ENCODE measurements at places on chromosomes 4 and X. TPM values are rescaled to one million over a fixed set of nuclear protein-coding genes. Genes with fewer than 3 reads are reported as not detected.

DNA sequence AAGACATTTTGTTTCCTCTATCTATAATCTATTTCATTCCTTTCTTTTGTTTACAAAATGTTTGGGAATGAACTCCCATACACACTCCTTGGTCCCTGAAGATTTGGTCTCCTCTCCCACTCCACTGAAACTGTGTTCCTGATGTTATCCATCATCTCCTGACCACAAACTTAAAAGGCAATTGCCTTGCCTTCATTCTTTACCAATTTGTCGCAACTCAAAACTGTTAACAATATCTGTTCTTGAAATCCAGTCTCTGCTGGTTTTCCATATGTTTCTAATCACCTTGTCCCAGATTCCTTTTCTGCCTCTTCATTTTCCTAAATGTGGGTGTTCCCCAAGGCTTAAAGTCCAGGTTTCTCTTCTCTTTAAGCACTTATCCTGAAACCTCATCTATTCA is 262.2 kb upstream of the TTC29 start:
- no peak for DNase-seq

MOB1B gene
- total RNA-seq, result 20.5 TPM

GRCh38 chr4:108762559-108763225 is at the start of gene ETNPPL:
Gene ETNPPL, minus strand, starts transcription at chr4:108763053. Its CDS starts 155 bp downstream, at chr4:108762898.
- peak; percentile 7 for DNase-seq

ARHGAP36 gene
- total RNA-seq, result not detected

DNA sequence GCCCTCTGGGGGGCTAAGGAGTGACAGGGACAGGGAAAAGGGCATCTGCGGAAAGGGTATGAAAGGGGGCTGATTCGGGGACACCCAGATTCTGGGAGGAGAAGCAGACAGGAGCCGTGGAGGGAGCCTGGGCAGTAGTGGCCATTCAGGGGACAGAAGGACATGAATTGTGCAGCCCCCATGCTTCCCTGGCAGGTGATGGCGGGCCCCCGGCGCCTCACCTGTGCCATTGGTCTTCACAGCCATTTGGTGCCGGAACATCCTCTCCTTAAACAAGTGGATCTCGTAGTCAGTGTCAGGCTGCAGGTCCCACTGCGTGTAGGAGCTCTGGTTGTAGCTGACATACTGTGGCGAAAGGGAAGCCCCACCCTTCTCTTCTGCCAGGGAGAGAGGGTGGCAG is 21.9 kb downstream of the L1CAM start:
- DNase-seq, result no peak

F9 gene
- 2.2 TPM for total RNA-seq

DNA sequence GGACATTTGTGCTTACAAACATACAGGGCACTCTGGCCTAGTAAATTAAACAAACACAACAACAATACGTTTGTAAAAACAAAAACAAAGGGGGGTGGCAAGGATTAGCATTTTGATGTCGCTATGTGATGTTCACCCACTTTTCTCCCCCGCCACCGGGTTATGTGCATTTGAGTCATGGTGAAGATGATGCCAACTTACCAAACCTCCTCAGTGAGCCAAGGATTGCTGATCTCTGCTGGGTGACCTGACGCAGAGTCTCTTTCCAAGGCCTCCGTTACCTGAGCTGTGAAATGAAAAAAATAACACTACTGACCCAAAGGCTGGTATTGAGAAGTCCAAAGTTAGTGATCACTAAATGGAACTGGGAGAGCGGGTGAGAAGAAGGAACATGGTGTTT is 85.4 kb downstream of the RBM47 start:
- DNase-seq, result no peak

- peak; percentile 48 for DNase-seq
Observed at GRCh38 chr4:107115185-107115847, 79.2 kb upstream of the DKK2 start.

DNA sequence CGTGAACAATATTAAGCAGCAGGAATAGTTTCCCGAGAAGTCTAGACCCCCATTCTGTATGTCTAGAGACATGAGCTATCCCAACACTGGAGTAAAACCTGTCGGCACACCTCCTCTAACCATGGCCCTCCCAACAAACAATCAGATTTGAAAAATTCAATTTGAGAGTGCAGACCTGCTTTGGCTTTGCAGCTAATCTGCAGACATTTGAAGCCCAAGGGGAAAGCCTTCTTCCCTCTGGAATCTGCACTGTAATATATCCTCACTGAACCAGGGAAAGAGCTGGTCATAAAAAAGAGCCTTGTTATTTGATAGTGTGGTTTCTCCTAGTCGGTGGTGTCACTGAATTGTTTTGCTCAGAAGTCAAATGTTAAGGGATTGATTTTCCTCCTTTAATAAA is 44.6 kb upstream of the KLHL34 start:
- no peak for DNase-seq

SLC34A2 gene
- total RNA-seq, result not detected

GRCh38 chr4:150722908-150723362 is 141.0 kb downstream of the MAB21L2 start:
- DNase-seq, result peak; percentile 29

GRCh38 chrX:20531667-20532066 is 265.0 kb upstream of the RPS6KA3 start:
- DNase-seq, result no peak

DNA sequence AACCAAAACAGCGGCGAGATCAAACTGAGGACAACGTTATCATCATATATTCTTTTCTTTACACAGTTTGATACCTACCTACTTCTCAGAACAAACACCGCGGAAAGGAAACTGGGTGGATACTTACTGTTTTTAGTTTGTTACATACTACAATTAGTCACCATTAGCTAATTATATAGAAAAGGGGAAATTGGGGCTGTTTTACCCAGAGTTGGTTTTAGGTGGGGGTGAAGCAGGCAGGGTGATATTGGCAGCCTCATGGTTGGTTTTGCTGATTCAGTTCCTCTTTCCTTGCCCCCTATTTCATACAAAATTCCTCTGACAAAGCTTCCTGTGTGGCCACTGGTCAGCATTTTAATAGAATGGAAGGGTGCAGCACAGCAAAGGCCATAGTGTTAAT is 77.8 kb downstream of the SORBS2 start:
- no peak for DNase-seq

FAM47E gene
- total RNA-seq, result 4.3 TPM

BRS3 gene
- 1.2 TPM for total RNA-seq

- DNase-seq, result no peak
Observed at GRCh38 chr4:29453303-29453820, 1266.8 kb upstream of the PCDH7 start.

PF4V1 gene
- total RNA-seq, result not detected

GRCh38 chrX:119156241-119156640 is 28.6 kb upstream of the KIAA1210 start:
- no peak for DNase-seq

DNA sequence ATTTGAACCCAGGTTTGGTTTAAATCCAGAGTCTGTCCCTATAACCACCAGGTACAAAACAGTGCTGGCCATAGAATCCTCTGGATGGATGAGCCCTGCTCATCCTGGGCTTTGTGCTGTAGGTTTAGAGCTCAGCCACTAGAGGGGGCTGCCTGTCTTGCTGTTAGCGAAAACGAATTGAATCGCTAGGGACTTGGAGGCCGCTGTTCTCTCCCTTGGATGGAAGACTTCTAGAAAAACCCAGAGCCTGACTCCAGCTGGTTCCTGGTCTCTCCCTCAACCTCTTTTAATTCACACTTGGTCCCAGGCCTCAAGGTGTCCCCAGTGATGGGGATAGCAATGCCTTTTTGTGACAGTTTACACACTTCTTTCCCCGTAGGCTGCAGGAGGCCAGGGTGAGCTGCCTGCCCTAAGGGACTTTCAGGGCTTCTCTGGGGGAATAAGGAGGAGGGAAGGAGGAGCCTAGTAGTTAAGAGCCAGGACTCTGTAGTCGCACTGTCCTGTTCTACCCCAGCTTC is 8.7 kb downstream of the RIPPLY1 start:
- peak; percentile 70 for DNase-seq

GRCh38 chr4:70402762-70403161 is 5.0 kb downstream of the OPRPN start:
- DNase-seq, result no peak

GRCh38 chrX:48520455-48520854 is 1.2 kb upstream of the EBP start:
- DNase-seq, result no peak

- no peak for DNase-seq
Observed at GRCh38 chr4:158688813-158689212, 16.7 kb downstream of the ETFDH start.

GRCh38 chr4:143133977-143134376 is 50.7 kb upstream of the USP38 start:
- no peak for DNase-seq

DNA sequence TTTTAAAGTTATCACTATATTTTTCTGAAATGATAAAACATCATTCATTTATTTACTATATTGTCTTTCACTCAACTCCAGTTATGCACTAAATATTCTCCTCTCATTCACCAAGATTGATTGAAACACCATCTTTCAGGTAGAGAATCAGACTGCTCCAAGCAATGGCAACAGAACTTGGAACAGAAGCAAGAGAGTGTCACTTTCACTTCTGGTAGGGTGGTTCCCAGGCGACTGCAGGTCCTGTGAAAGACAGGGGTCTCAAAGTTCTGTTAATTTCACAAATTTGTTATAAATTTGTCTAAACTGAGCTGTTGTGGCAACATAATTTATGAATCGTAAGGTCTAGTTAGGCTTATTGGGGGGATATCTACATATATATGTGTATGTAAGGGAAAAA is 47.8 kb downstream of the RHOH start:
- no peak for DNase-seq

HHIP gene
- total RNA-seq, result 5.8 TPM

- peak; percentile 54 for DNase-seq
Observed at GRCh38 chr4:176563591-176563990, 229.1 kb downstream of the VEGFC start.

- DNase-seq, result no peak
Observed at GRCh38 chrX:19334945-19335626, 8.6 kb upstream of the PDHA1 start.

DNA sequence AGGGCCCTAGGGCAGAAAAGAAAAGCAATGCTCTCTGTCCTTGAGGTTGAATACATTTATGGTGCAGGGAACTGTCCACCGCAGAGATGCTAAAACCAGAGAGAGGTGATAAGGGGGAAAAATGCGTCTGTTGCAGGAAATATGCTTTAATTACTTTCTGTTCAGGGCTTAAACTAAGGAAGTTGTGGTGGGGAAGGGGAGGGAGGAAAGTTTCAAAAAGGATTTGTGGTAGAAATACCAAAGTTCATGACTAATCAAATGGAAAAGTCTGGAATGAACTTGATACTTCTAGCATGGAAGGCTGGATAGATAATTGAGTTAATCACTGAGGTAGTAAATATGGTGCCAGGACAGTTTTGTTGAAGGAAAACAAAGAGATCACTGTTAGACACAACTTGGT is 99.0 kb downstream of the ASB9 start:
- DNase-seq, result no peak

DNA sequence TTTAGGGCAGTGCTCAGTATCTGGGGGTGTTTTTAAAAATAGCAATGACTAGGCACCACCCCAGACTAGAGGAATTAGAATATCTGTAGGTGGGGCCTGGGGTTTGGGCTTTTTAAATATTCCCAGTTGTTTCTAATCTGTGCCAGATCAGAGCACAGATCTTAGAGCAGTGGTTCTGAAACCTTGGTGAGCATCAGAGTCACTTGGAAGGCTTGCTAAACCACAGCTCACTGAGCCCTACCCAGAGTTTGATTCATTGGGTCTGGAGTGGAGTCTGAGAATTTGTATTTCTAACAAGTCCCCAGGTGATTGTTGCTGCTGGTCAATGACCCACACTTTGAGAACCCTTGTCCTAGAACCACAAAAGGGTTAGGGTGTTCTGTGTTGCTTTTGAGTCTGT is 16.7 kb downstream of the HADH start:
- DNase-seq, result no peak

CCKAR gene
- total RNA-seq, result not detected

ADGRG2 gene
- total RNA-seq, result 1.9 TPM

DNA sequence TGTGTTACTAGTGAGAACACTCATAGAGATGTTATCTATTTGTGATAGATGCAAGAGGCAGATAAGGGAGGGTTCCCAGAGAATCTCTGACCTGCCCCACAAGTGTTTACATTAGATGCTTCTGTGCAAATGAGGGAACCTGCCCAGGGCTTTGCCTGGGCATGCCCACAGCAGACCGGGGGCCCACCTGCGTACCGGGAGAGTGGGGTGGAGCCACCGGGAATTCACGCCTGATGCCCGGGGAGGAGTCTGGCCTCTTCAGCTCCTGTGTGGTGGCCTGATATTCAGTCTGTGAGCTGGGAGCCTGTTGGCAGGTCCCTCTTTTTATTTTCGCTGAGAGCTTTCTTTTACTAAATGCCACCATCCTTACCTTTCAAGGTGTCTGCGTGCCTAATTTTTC is 155.7 kb downstream of the SNCA start:
- peak; percentile 22 for DNase-seq

GRCh38 chr4:168480931-168481611 is 779 bp upstream of the DDX60L start:
- DNase-seq, result peak; percentile 65

PCDH7 gene
- total RNA-seq, result 96.1 TPM

- DNase-seq, result no peak
Observed at GRCh38 chr4:23041501-23041900, 348.8 kb downstream of the GBA3 start.

Data from umbilical cord (tissue), 2 donors.